ENCODE measurements at places on chromosomes 7 and 10. TPM values are rescaled to one million over a fixed set of nuclear protein-coding genes. Genes with fewer than 3 reads are reported as not detected.

NRAP gene
- 27.1 TPM for total RNA-seq

PCLO gene
- 0.52 TPM for total RNA-seq

SPDYE2 gene
- not detected for total RNA-seq

H2BK1 gene
- total RNA-seq: not detected

AKR1C2 gene
- total RNA-seq: 4.2 TPM

FAM25A gene
- total RNA-seq: not detected

FAM237B gene
- not detected for total RNA-seq

NODAL gene
- not detected for total RNA-seq

UCN3 gene
- total RNA-seq: not detected

OGA gene
- 148 TPM for total RNA-seq

PRSS37 gene
- total RNA-seq: not detected

NME8 gene
- not detected for total RNA-seq

LRRTM3 gene
- total RNA-seq: 1.0 TPM

MUC12 gene
- not detected for total RNA-seq

FFAR4 gene
- total RNA-seq: 0.52 TPM

SLC26A5 gene
- not detected for total RNA-seq

PHYH gene
- total RNA-seq: 37.1 TPM

NPC1L1 gene
- total RNA-seq: not detected

PAPOLB gene
- under 0.01 TPM for total RNA-seq

LLCFC1 gene
- total RNA-seq: not detected

COBL gene
- 53.2 TPM for total RNA-seq

TUBB8 gene
- total RNA-seq: not detected

ARMC10 gene
- 19.8 TPM for total RNA-seq

ASIC3 gene
- total RNA-seq: not detected

CDK1 gene
- total RNA-seq: 17.2 TPM

CALHM1 gene
- not detected for total RNA-seq

TUBGCP2 gene
- total RNA-seq: 39.7 TPM

ZNF488 gene
- total RNA-seq: 1.6 TPM

ATG9B gene
- total RNA-seq: not detected

TAS2R38 gene
- total RNA-seq: not detected

GRM3 gene
- total RNA-seq: under 0.01 TPM

PON1 gene
- total RNA-seq: not detected

FAM25C gene
- not detected for total RNA-seq

CYP2C19 gene
- not detected for total RNA-seq

MBL2 gene
- not detected for total RNA-seq

CHCHD3 gene
- total RNA-seq: 90.8 TPM

CDH23 gene
- total RNA-seq: 3.7 TPM

COPS6 gene
- 57.4 TPM for total RNA-seq

LCOR gene
- total RNA-seq: 31.3 TPM

SAMD9 gene
- total RNA-seq: 3.1 TPM

ZNF467 gene
- total RNA-seq: 2.1 TPM

CALHM3 gene
- not detected for total RNA-seq

NKX1-2 gene
- not detected for total RNA-seq

GOLGA7B gene
- not detected for total RNA-seq

EPHB4 gene
- total RNA-seq: 72.5 TPM

ZNF775 gene
- 6.8 TPM for total RNA-seq

GHRHR gene
- not detected for total RNA-seq

PIK3CG gene
- 5.2 TPM for total RNA-seq

MALRD1 gene
- total RNA-seq: 2.1 TPM

LEP gene
- under 0.01 TPM for total RNA-seq

ENO4 gene
- not detected for total RNA-seq

PDZD7 gene
- total RNA-seq: 1.0 TPM

AKAP9 gene
- 57.9 TPM for total RNA-seq

ANKRD61 gene
- total RNA-seq: not detected

CCT6A gene
- total RNA-seq: 113 TPM

ANKRD1 gene
- total RNA-seq: 14.1 TPM

SUN3 gene
- not detected for total RNA-seq

Measured in skeletal muscle tissue (tissue), 5 donors.